Stimulated activated CD4-positive, alpha-beta T cell treated with anti-CD3 and anti-CD28 coated beads, TNF-alpha, amount 100 ng/mL, for 4 hours (primary cell): ENCODE measurements at places on chromosomes 1 and 21.

DNA sequence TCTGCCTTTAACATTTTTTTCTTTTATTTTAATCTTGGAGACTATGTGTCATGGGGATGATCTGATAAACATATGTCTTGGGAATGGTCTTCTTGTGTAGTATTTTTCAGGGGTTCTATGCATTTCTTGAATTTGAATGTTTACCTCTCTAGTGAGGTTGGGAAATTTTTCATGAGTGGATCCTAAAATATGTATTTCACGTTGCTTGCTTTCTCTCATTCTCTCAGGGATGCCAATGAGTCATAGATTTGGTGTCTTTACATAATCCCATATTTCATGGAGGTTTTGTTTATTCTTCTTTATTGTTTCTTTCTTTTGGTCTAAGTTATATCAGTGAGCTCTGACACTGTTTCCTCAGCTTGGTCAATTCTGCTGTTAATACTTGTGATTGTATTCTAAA is 1237.2 kb downstream of the PLA2G4A start:
- DNase-seq: no peak

DNA sequence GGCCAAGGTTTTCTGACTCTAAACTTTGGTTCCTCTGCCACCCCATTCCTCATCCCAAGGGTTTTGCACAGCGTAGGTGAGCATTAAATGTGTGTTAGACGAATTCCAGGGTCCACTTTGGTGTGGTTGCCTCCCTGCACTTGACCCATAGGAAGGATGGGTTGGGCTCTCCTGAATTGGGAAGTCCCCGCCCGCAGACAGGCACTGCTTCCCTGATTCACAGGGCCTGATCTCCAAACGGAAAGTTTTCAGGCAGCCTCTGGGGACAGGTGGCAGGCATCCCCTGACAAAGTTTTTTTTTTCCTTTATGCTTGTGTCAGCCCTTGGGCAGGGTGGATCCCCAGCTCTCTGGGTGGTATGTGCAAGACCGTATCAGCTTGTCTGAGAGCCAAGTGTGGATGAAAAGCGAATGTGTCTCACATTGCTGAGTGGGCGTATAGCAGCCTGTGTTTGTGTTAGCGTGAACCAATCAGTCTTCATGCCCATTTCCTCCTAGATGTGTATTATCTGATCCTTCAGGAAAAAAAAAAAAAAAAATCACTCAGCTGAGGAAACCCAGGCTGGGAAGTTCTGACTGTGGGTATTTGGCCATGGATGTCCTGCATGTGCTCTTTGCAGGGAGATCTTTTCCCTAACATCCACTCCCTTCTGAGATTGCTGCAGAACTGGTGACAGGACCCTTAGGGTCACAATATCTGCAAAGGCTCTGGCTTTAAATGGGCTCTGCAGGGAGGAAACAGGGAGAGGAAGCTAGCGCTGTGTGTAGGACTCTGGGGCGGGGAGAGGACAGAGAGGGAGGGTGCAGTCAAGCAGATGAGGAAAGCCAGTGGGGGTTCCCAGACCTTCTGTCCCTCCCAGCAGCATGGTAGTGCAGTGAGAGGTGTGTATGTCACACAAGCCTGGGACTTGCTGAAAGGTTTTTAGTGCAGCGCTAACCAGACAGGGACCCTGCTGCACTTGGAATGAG is 42.2 kb upstream of the TRABD2B start:
- DNase-seq: no peak

DNA sequence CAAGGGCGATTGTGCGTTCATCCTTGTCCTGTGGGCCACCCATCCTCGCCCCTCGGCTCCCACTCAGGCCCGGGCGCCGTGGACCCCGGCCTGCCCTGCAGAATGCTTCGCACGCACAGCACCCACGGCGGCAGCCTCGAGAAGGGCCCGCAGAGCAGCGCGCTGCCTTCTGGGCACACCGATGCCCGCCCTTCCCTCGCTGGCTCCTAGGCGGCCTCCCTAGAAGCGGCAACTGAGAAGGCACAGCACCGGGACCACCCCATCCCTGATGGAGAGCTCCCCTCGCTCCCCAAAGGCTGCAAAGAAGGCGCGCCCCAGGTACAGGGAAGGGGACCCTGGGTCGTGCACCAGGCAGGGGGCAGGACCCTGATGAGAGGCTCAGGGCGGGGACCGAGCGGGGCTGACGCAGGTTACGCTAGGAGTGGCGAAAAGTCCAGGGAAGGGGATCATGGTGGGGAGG is 971 bp downstream of the CAPZB start:
- DNase-seq: no peak

DNA sequence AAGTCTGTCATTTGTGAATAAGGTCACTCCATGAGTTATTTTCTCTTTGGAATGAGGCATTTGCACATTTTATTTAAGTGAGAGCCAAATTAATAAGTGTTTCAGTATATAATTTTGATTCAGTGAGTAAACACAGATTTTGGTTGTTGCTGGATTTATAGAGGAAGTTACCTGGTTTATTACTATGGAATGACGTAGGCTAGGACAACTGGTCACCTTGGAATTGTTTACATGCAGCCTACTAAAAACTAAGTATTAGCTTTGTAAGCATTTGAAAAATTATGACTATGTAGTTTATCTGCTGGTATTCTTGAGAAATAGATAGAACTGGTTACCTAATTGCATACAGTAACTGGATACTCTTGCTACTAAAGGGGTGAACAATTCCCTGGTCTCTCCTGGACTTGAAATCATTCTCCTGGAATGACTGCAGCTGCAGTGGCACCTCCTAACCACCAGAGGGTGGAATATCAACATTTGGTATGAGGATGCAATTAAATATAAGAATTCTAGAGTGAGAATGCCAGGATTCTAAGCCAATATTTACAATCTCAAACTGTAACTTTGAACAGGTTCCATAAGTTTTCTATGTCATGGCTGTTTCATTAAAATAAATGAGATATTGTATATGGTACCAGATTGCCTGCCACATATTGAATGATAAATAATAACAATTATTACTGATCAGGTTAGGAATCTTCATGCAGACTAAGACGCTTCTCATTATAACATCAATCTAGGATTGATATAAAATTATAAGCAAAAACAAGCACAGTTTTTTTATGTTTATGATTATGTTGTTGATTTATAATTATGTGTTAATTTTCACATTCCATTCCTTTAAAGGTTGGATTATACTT is 3.5 kb upstream of the KRTAP27-1 start:
- DNase-seq: no peak

- DNase-seq: no peak
Measured at GRCh38 chr1:84330125-84330984, 28.8 kb downstream of the SAMD13 start.

DNA sequence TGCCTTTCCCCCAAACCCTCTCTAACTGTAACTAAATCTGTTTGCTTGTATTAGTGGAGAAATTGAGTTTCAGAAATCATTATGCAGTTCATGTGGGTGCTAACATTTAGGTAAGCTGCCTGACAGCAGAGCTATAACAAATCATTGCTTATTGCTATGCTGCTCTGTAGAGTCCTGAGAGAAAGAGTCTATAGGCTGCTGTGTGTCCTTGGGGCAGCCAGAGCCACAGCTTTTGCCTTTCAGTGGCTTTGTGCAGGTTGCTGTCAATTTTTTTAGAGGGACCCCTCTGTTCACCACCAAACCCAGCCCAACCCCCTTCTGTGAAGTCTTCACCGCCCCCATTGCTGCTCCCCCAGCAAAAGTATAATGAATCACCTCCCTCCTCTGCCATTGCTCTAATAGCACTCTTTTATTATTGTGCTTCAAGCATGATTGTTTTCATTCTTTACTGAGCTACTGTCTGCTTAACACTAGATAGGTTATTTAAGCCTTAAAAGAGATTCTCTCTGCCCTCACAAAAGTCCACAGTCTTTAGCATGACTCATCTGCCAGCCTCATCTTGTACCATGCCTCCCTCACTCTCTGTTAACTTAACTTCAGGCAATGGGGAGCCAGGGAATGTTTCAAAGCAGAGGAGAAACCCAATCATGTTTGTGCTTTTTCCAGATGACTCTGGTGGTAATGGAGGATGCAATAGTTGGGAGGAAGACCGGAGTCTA is 38.6 kb downstream of the DIRAS3 start:
- DNase-seq: no peak

GRCh38 chr1:201298396-201299381 is 15.4 kb downstream of the PKP1 start:
- no peak for DNase-seq

DNA sequence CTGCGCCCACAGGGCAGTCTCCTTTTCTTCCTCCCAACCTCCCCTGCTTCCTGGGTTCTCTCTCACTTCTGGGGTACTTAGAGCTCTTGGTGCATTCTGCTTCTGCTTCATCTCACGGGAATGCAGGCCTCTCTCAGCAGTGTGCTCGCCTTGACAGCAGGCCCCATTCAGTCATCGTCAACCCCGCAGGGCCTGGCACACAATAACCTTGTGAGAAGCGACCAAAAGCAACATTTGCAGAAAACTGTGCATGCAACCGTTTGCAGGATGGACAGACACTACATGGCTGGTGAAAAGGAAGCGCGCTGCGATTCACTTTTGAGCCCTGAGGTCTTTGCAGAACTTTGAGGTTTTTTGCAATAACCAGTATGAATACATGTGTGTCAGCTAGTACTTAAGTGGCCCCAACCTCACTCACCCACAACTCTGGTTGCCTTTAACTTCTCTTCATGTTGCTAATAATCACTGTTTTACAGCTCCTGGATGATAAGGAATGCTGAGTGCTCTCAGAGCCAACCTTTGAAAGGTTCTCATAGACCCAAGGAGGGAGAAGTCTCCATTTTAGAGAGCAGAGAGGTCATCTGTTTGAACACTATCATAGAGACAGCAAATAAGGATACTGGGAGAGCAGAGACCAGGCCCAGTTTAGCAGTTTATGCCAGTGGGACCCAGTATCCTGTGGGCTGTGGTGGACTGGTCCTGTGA is 2.5 kb upstream of the CD160 start:
- no peak for DNase-seq

DNA sequence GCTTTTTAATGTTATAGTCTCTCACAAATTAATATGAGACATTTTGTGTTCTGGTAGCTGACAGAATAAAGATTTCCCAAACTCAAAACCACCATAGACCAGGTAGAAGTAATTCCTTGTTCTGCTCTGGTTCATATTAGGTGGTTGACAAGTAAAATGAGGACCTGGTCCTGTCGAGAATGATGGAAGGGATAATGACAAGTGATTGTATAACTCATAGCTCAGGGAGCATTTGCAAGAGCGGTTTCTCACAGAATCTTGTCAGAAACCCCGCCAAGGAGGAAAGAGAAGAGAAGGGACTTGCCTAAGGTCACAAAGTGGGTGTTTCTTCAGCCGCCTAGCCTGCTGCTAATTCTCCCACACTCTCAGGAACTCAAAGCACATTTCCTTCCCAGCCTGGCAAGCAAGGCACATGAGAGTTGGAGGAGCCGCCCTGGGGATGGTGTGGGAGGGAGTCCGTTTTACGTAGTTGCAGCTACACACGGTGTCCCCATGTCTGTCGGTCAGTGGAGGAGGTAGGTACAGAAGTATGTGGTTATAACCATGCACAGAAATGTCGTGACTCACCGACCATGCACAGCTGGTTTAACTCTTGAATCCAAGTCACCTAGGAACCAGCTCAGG is 46.5 kb downstream of the SAMD13 start:
- no peak for DNase-seq

DNA sequence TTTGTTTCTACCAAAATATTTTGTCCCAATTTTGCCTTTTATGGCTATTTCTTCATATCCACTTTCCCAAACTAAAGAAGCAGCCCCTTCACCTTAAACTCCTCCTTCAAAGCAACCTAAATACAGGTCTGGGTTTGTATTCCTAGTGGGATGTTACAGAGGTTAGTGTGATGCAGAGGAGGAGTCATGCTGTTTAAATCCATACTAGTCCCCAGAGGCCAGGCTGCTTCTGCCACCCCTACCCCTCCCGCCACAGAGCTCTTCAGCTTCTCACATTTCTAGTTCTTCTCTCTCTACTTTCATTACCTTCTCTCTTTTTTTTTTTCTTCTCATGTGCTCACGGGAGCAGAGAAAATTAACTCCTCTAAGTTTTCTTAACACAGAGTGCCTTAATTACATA is 29.3 kb downstream of the SELL start:
- DNase-seq: no peak

- DNase-seq: no peak
Measured at GRCh38 chr1:8194481-8195227, 123.3 kb upstream of the SLC45A1 start.

- no peak for DNase-seq
Measured at GRCh38 chr1:62318756-62319544, at the start of gene KANK4. Gene KANK4 (minus strand): TSS chr1:62319434. CDS start chr1:62281564, 37,870 bp downstream.

DNA sequence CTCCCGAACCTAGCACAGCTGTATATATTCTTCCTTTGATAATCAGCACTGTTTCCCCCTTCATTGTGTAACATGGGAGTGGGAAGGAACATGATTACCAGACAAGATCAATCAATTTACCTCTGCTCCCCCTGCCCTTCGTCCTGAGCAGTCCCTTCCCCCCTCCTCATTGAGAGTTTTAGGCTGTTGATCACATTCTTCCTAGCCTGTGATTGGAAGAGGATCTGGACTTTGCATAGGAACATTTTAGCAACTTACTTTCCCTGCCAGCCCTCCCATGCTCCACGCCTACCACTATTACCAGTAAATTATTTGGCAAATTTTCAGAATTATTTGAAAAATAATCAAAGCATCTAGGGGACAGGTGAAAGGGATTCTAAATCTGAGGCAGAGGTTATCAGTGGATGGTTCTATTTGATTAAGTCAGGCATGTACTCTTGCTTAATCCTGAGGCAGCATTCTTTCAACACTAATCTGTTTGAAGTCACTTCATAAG is 62.7 kb upstream of the ABCD3 start:
- no peak for DNase-seq

- no peak for DNase-seq
Measured at GRCh38 chr1:166933633-166934032, 41.7 kb downstream of the ILDR2 start.

GRCh38 chr1:94620345-94621031 is 78.9 kb upstream of the F3 start:
- no peak for DNase-seq

GRCh38 chr1:218363141-218363540 is 18.0 kb downstream of the TGFB2 start:
- no peak for DNase-seq

GRCh38 chr1:167936930-167937708 is at the start of gene MPC2:
Gene MPC2 (minus strand): TSS chr1:167937072. CDS start chr1:167935841, 1,231 bp downstream.
- peak; percentile 31 for DNase-seq

DNA sequence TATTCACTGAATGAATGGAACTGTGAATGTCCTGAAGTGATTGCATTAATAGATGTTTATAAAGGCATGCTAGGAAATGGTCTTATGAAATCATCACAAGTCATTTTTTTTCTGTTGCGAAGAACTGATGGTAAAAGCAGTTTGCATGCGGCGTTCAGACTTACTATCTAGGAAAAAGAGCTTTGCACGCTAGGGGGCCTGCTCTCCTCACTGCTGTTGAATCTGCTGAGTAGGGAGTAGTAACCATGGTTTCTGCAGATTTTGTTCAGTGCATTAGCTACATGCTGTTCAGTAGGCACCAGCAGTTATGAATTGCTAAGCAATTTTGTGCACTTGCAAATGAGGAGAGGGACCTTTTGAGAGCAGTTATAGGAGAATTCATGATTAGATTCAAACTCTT is 57.9 kb downstream of the CENPF start:
- DNase-seq: no peak

GRCh38 chr21:19864476-19864875 is 1133.7 kb upstream of the NCAM2 start:
- DNase-seq: no peak
